Hypothalamus (tissue), 51 donors: ENCODE measurements at places on chromosomes 13 and 19.

DNA sequence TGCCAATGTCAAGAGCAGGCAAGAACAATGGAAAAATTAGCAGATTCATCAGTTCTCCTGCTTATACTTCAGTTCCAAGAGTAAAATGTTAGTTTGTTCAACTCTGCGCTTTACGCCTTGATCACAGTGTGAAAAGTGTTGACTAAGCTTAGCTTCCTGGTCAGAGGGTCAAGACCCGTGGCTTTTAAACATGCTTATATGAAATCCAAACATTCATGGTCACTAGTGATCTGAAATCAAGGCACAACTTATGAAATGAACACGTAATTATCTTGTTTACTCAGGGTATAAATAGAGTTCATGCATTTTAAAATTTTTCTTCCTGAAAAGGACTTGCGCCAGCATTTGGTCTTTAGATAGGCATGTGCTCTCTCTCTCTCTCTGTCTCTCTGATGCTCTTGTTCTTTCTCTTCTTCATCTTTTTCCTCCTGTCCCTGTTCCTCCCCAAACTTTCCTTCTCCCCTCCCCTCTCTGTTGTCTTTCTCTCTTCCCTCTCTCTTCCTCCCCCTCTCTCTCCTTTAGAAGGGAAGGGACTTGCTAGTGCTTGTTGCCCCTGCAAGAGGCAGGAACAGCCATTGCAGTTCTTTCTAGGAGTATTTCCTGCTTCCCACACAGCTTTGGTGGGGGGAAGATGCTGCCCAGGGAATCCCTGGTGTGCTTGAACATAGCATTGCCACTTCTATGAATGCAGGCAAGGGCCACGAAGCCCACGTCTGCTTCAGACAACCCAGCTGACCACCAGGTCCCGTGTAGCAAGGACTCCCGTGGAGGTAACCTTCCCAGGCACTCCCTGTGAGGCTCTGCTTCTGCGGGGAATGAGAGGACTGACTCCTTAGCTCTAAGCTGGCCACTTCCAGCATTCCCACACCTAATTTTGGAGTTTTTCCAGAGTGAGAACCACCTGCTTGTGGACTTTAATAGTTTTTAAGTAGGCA is 7.1 kb upstream of the ZNF536 start:
- no peak for DNase-seq

GRCh38 chr13:77388944-77389624 is 62.2 kb upstream of the MYCBP2 start:
- DNase-seq: no peak

- no peak for DNase-seq
Measured at GRCh38 chr13:93169980-93170379, 56.6 kb upstream of the GPC6 start.

DNA sequence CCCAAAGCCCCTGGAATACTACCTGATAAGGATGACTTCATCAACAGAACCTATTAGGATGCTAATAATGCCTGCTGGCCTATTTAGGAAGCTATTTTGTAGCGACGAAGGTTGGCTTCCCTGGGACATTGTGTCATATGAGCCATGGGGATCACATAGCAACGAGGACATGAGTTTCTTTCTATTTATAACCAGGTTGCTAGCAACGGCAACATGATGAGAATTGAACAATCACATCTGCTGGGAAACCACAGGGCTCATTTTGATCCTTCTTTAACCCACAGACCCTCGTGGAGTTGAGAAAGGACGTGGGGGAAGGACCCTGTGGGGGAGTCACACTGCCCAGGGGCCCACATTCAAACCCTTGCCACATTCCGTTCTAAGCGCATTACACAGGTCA is 172.2 kb downstream of the COL4A1 start:
- DNase-seq: no peak

GRCh38 chr19:36054733-36055686 is at the start of gene WDR62:
TSS of gene WDR62 (plus strand) at chr19:36054897. CDS start at chr19:36054972, 75 bp downstream.
- peak; percentile 97 for DNase-seq

DNA sequence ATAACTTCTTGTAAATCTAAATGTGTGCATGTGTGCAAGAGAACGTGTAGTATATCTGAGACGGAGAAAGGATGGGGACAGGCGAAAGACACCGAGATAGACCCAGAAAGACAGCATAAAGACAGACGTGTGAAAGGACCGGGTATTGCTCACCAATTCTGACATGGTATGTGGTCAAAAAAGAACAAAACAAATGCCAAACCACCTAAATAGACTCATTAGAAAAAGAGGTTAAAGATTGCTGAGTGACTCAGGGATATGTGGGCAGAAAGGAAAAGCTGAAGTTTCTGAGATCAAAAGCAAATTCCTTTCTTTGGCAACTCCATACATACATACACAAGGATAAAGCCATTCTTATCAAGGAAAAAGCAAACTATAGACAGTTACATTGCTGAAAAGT is 179.7 kb upstream of the TSC22D1 start:
- DNase-seq: no peak

DNA sequence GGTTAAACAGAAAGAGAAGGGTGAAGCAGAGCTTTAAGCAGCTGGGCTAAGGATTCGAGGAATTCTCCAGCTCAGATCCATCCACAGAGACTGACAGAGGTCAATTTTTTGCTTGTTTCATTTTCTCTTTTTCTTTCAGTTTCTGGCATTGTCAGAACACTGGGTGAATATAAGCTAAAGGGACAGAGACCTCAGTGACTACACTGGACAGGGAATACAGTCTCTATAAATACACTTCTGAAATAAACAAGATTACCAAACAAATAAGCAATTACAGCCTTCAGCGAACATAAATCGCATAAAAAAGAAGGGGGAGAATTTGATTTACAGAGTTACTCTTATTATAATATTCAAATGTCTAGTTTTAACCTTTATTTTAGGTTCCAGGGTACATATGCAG is 3.7 kb upstream of the ZNF441 start:
- DNase-seq: no peak

- no peak for DNase-seq
Measured at GRCh38 chr19:17473041-17473440, 2.7 kb downstream of the SLC27A1 start.

GRCh38 chr13:74251778-74252519 is 117.7 kb upstream of the KLF12 start:
- DNase-seq: no peak

DNA sequence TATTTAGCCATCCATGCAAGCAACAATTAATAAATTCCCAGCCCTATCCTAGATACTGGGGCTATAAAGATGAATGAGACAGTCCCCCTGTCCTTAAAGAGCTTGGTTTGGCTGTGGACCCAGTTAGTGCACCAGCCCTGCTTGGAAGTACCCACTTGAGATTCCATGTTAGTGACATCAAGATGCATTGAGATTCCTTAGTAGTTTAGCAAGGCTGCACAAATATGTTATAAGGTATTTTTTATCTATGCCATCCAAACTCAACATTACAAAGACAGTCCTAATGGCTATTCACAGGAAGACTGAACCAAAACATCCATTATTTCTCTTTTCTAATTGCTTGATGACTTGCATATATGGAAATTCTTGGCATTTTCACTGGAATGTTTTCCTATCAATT is 48.8 kb upstream of the RAP2A start:
- DNase-seq: no peak

GRCh38 chr13:46343279-46343994 is 43.6 kb downstream of the RUBCNL start:
- no peak for DNase-seq

GRCh38 chr13:44955406-44955805 is 33.9 kb downstream of the NUFIP1 start:
- DNase-seq: no peak
